ENCODE measurements at places on chromosomes 1 and 21.

DNA sequence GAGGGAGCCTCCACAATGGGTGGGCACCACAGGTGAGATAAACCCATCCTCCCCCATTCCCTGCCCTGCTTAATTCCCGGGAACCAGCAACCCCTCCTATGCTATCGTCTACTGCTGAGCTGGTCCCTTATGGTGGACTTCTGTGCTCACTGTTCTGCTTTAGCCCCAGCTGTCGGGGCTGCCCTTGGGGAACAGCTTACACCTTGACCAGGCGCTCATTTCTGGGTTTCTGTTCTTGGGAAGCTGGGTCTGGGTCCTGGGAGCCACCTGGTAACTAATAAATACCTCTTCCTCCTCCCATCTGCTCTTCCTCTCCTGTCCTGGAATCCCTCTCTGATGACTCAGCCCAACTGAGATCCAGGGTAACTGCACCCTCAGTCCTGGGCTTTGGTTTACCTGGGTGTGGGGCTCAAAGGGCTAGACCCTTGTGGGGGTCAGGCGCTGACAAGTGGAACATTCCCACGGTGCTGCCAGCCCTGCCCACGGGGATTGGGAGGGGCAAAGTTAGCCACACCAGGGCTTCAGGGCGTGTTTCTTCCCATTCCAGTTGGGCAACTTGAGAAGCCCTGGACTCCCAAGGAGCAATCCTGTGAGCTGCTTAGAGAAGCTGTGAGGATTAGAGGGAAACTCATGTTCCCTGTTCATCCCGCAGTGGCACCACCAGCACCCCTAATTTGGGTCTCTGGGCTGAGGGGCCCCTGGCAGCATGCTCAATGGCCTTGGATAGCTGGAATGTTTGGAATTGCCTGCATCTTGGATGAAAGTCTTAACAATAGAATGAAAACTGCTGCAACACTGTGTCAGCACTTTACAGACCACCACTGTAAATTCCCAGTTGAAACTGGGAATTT, 1.6 kb downstream of the PCAT6 start:
- no peak for DNase-seq

GRCh38 chr1:116572099-116572498, 1.3 kb upstream of the CD58 start:
- no peak for DNase-seq

- DNase-seq, result no peak
These were observed 102.5 kb downstream of the KCNN3 start for GRCh38 chr1:154767315-154768240.

GRCh38 chr1:33008051-33008914, 28.4 kb downstream of the AK2 start:
- no peak for DNase-seq

DNA sequence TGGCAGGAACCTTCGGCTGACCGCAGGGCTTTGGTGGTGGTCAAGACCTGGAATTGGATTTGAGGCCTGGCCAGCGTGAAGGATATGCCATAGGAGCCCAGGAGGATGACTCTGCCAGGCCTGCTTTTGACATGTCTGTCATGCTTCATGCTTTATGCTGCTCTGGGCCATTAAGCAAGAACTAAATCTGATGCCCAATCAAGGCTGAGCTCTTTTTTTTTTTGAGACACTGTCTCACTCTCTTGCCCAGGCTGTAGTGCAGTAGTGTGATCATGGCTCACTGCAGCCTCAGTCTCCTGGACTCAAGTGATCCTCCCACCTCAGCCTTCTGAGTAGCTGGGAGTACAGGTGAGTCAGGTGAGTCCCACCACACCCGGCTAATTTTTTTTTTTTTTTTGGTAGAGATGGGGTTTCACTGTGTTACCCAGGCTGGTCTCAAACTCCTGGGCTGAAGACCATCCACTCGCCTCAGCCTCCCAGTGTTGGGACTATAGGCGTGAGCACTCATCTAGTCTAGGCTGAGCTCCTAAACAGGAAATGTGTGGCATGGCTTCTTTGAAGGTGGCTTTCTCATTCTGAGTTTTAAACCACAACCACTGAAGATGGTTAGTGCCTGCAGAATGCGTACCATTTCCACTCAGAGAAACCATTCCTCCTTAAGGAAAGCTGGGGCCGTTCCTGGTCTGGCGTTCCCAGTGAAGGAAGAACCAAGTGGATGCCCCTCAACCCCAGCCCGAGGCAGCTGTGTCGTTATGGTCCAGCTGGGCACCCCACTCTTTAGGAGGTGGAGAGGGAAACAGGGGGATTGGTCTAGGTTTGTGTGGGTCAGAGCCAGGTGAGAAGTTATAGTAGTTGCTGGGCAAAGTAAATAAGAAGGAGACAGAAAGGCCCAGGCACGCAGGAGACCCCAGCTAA, 34.2 kb upstream of the ATP5PO start:
- no peak for DNase-seq

GRCh38 chr1:154877370-154877974, 7.4 kb upstream of the KCNN3 start:
- no peak for DNase-seq

GRCh38 chr21:41337515-41337914, 20.9 kb downstream of the FAM3B start:
- no peak for DNase-seq

- no peak for DNase-seq
These were observed 5.7 kb downstream of the GJA5 start for GRCh38 chr1:147754661-147755060.

DNA sequence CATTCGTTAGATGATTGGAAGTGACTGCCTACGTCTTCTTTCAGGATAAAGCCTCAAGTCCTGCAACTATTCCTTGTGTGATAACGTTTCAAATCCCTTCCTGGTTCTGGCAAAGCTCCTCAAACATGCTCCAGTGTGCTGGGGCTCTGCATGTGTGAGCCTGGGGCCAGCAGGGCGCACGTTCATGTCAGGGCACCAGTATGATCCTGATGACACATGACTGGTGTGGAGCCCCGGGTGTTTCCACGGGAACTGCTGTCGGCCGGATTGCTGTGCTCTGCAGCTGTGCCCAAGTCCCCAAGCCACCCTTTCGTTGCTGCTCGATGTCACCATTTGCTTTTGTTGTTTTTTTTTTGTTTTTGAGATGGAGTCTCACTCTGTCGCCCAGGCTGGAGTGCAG, 21.3 kb downstream of the KRTAP10-1 start:
- DNase-seq, result no peak

- DNase-seq, result no peak
These were observed 5.7 kb downstream of the LAMB3 start for GRCh38 chr1:209646558-209646957.

- no peak for DNase-seq
These were observed 124.9 kb upstream of the IFFO2 start for GRCh38 chr1:19081218-19081893.

GRCh38 chr1:244171241-244171985, 120.3 kb downstream of the ZBTB18 start:
- no peak for DNase-seq

DNA sequence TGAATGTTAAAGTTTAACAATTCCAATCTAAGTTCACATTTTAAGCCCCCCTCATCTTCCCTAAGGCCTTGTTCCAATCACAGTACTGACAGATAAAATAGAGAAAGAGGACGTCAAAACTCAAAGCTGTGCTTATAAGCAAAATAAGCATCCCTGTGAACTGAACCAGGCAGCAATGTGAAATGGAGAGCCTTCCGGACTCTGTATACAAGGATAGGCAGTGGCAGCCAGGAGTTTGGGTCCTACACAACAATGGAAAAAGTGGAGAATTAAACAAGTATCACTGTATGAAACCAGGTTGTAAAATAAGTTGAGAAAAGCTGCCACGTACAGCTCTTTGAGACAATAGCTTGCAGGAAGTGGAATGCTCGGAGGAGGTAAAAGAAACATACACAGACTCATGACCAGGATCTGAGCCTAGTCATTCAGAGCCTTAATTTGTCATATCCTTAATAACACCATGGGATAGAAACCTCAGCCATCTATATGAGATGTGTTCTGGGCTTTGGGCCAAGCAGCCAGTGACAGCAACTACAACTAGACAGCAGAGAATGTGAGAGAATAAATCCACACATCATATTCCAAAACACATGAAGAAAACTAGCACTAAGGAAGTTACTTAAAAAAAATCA, 55.2 kb upstream of the PALMD start:
- DNase-seq, result no peak

DNA sequence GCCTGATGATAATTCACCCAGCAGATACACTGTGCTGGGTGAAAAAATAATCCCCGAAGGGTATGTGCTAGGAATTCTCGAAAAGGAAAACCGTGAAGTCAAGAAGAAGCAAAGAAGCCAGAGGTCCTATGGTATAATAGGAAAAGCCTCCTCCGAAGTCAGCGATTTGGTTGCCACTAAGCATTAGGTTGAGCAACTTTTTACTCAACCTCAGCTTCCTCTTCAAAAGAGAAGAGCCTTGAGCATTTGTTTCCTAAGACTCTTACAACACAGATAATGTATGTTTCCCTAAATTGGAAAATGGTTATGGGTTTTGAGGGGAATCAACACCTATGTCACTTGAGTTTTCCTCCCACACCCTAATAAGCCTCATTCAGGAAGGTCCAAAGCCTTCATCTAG, 21.3 kb upstream of the MNDA start:
- DNase-seq, result no peak

DNA sequence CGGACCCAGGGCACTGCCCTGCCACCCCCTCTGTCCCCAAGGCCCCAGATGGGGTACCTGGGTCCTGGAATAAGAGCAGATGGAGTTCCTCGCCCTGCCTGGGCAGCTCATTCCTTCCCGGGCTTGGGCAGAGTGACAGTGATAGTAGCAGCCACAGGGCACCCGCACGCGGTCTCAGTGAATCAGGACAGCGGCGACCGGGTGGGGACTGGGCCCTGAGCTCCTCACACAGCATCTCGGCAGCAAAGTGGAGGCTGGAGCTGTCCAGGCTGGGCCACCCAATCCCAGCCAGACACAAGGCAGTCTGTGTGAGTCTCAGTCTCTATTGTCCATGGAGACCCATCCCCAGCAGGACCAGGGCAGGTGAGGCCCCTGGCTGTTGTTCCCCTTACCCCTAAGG, 37.4 kb upstream of the CCDC27 start:
- no peak for DNase-seq

DNA sequence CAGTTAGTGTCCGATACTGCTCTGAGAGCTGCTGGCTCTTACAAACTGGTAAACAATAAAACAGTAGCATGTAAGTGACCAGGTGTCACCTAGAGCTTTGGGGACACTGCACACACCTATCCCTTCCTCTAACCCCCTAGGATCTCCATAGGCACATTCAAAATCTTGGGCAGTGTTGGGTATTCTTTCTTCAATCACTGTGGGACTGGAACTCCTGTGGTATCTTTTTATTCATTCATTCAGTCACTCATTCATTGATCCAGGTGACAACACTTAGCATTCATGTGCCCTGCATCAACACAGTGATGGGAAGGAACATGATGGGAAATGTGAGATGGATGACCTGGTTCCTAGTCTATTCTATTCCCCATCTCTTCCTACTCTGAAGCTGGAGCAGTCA, 73.9 kb downstream of the HHAT start:
- DNase-seq, result no peak

GRCh38 chr1:207925210-207925609, 14.3 kb upstream of the CD34 start:
- DNase-seq, result no peak

DNA sequence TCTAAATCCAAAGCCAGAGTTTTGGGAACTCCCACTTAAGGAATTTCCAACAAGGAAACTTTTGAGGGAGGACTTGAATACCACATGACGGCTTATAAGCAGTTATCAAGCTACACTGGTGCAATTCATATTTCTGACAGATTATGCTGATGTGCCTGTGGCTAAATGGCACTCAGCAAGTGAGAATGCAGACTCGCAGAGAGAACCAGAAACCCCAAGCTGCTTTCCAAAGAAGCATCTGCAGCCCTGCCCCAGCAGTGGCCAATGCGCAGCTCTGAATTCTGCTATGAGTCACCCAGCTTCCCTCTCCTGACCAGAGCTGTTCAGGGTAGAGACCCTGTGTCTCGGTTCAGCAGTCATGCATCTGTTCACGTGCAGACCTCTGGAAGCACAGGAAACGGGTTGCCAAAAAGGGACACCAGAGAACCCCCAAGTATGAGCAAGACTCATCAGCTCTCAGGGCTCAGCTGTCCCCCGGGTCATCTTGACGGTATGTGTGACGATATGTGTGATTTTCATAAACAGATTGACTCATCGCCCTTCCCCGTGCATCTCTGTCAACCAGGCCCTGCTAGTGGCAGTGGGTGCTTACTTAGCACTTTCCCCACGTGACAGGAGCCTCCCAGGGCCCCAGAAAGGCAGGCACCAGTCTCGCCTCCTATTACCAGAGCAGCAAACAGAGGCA, 76.3 kb downstream of the ITPKB start:
- no peak for DNase-seq

GRCh38 chr1:169943963-169944526, 50.3 kb upstream of the SCYL3 start:
- DNase-seq, result no peak

DNA sequence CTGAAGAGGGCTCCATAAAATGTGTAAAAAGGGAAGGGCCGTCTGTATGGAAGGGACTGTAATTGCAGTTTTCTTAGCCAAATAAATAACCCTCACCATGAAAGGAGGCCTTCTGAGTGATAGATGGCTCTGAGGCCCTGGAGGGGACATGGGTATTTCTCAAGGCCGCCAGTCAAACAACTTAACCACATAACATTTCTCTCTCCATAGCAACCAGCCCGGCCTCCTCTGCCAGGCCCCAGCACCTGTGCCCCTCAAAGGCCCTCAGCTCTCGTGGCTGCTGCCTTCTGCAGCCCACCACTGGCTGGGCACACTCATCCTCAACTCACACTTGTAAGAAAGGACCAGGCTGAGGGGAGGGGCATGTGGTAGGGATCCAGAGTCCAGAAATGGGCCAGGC, 57.0 kb upstream of the GJB5 start:
- no peak for DNase-seq

GRCh38 chr1:211013346-211014240, 120.4 kb downstream of the KCNH1 start:
- no peak for DNase-seq

DNA sequence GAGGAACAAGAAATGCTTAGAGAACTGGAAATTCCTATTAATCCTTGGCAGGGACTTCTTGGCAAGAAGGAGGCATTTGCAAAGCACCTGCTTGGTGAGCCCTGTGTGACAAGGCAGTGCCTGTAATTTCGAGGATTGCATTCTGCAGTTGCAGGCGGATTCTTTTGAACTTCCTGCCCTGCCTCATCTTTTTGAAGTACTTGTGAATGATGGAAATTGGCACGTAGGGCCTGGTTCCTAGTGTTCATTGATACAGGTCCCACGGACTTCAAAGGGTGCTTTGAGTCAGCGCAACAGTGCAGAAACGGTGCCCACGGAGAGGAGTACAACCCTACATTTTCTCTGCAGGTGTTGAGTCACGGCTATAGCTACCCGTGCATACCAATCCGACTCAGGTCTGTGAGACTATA, 6.4 kb downstream of the HUNK start:
- DNase-seq, result no peak
